ENCODE measurements at places on chromosomes 7 and 10.

DNA sequence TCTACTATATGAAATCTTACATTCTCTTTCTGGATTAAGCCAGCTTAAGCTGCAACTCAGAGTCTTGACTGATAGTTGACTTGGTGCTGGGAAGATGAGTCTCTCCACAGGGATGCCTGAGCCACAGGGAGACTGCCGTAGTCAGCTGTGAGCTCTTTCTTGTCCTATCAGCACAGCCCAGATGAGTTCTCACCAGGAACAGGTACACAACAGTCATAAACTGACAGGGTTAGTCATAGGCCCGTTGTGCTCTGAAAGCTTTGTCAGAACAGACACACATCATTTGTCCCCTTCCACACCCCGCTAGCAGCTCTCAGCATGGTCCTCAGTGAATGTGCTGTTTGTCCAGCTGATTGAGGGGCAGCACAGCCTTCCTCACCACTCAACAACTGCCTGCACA, 221.6 kb downstream of the RPS24 start:
- DNase-seq: no peak

GRCh38 chr10:6582298-6582697, 2.2 kb upstream of the PRKCQ start:
- DNase-seq: no peak

DNA sequence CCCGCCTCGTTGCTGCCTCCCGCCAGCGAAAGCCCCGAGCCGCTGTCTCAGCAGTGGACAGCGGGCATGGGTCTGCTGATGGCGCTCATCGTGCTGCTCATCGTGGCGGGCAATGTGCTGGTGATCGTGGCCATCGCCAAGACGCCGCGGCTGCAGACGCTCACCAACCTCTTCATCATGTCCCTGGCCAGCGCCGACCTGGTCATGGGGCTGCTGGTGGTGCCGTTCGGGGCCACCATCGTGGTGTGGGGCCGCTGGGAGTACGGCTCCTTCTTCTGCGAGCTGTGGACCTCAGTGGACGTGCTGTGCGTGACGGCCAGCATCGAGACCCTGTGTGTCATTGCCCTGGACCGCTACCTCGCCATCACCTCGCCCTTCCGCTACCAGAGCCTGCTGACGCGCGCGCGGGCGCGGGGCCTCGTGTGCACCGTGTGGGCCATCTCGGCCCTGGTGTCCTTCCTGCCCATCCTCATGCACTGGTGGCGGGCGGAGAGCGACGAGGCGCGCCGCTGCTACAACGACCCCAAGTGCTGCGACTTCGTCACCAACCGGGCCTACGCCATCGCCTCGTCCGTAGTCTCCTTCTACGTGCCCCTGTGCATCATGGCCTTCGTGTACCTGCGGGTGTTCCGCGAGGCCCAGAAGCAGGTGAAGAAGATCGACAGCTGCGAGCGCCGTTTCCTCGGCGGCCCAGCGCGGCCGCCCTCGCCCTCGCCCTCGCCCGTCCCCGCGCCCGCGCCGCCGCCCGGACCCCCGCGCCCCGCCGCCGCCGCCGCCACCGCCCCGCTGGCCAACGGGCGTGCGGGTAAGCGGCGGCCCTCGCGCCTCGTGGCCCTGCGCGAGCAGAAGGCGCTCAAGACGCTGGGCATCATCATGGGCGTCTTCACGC, 825 bp downstream of the ADRB1 start:
- peak; percentile 6 for DNase-seq

- DNase-seq: no peak
Observed at GRCh38 chr10:61812052-61812721, 89.3 kb upstream of the ARID5B start.

DNA sequence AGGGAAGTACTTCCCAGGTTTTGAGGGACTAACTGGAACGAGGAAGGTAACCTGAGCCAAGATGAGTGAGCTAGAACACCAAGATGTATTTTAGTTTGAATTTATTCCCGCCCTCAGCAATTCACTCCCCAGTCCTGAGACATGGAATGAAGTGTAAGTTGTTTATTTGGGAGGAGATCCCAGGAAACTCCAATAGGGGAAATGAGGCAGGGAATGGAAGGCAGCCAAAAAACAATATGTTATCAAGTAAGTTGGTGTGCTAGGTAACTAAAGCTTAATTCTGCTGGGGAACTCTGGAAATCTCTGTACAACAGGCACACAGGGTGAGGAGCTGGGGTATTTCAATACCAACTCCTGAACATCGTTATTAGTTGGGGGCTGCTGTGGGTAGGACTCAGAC, 189.7 kb upstream of the HDAC9 start:
- DNase-seq: no peak

GRCh38 chr10:22368402-22368801, 23.1 kb downstream of the SPAG6 start:
- no peak for DNase-seq

DNA sequence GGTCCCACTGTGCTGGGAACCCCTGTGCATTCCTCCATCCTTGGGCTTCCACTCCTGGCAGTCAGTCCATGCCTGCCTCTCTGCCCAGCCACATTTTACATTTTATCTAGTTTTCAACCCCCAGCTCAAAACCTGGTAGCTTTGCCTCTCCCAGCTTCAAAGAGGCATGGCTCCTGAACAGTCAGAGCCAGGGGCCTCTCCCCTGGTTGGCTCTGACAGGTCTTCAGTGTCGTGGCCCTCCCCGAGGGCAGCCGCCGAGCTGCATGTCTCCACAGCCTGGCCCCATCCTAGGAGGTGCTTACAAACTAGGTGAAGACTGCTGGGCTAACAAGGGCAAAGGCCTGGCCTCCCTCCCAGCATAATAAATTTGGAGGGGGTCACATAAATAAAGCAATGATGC, 14.8 kb downstream of the COBL start:
- DNase-seq: no peak

DNA sequence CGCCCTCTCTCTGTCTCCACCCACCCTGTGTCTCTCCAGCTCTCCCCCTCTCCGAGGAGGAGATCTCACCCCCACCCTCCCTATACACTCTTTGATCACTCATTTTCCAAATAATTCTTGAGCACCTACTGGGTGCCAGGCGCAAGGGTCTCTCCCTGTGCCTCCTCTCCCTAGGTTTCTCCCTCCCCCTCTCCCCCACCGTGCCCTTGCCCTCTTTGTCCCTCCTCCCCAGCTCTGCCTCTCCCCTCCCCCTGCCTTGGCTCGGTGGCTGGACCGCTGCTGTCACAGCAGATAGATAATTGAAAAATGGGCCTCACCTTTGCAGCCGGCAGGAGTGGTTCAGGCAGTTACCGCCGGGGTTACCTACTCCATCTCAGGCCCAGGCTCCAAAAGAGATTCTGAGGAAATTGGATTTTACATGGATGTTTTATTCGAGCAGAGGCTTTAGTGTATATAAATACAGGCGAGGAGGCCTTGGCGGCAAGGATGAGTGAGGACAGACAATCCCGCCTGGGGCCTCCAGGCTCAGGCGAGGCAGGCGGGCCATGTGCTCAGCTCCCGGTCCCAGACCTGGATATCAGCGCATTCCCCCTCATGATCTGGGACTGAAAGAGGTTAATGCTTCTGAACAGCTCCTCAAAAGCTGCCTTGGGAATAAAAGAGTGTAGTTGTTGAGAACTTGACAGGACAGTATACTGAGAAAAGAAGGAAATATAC, 60.8 kb upstream of the BTRC start:
- no peak for DNase-seq

DNA sequence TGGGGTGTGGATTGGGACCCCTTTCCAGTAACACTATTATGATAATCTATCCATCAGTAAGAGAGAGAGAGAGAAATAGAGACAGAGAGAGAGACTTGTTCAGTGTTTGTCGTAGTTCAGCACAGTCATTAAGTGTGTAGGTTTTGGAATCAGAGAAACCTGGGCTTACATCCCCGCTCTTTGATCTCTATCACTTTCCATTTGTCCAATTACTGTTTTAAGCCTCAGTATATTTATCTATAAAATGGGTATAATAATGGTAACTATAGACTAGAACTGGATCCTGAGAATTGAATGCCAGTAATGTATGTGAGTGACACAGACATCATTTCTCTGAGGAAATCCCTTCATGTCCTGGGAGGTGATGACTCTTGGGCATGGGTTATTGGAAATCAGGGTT, 460.5 kb downstream of the PLXNA4 start:
- no peak for DNase-seq

DNA sequence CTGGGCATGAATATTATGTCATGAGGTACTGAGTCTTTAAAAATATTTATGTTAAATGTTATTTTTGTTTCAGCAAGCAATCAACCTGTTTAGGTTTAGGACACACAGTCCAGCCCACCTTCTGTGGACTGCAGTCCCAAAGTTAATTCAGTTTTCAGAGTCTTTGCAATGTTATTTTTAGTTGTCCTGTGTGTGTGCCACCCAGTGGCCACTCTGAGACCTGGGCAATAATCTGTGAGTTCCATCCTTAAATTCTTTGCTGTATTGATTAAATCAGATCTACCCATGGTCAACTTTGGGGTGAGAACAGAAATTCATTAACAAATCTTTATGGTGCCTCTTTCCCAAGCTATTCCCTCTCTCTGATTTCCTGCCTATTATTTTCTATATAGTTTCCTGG, 415.1 kb downstream of the CCSER2 start:
- DNase-seq: no peak

DNA sequence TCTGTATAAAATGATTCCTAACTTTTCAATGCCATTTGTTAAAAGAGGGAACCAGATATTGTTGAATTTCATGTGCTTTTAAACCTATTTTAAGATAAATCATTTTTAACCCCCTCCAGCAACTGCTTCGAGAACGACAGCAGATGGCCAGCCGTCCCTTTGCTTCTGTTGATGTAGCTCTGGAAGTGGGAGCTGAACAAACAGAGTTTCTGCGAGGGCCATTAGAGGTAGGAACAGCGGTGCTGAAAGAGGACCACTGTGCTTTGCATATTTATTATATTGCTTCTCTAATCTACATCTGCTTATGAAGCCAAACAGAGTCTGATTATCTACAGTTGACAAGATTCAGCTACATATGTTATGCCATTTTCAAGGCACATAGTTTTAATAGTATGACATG, 545.9 kb downstream of the GFRA1 start:
- DNase-seq: no peak

DNA sequence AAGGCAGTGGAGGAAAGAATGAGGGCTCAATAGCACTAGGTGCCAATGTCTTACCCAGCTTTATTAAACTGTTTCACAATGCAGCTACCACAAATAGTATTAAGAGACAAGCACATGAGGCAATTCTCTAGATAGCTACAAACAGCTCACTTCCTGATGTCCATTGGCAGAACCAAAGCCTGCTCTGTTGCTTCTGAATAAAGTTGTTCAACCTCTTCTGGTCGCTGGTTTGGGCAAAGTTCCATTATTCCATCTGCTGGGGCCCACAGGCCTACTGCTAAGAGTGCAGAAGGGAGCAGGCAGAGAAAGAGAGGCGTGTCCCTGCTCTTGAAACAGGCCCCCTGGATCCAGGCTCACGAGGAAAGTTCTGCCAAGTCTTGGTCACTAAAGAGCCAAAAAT, 173.9 kb downstream of the ZNF438 start:
- DNase-seq: no peak

GRCh38 chr7:30302656-30303311, 18.4 kb downstream of the ZNRF2 start:
- DNase-seq: no peak

GRCh38 chr7:149500910-149501309, 3.3 kb upstream of the ZNF746 start:
- no peak for DNase-seq

- DNase-seq: no peak
Observed at GRCh38 chr7:23072048-23072447, 33.5 kb upstream of the KLHL7 start.

DNA sequence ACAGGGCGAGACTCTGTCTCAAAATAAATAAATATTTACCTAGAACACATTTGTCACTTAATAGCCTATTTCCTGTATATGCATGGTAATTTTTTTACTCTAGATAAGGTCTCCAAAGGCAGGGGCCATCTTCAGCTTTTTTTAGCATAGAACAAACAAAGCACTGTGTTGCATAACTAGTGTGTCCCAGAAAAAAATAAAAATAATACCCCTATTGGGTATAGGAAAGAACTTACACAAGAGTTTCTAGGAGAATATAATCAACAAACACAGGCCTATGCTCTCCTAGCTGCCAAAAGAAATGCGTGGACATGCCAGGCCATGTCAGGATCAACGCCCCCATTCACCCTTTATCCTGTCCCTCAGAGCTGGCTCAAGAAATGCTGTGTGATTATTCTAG, 103.6 kb downstream of the PARD3 start:
- DNase-seq: no peak

GRCh38 chr10:35327790-35328403, 8.4 kb upstream of the CCNY start:
- DNase-seq: no peak

DNA sequence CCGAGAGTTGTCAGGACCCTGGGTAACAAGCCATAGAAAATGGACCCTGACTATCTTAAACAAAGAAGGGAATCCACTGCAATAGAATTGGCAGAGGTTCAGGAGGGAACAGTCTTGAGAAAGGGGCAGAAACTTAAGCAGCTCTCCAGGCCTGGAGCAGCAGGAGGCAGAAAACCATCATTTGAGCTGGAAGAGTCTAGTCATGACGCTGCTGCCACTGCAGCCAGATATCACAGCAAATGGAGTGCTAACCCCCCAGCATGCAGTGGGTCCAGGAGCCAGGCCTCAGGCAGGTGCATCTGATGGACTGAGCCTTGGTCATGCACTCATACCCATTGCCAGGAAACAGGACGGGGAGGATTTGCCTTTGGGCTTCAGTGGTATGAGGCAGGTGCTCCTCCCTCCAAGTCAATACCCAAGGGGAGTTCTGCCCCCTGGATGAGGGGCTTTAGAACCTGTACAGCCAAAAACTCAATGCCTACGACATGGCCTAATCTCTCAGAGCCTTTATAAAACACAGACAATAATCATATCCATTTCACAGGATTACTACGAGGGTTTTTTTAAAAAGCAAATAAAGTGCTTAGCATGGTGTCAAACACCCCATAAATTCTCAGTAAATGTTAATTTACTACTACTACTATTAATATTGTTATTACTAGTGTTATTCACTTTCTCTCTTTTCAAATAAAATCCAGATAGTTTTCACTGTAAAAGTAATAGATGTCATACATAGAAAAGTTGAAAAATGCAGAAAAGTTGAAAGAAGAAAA, 30.7 kb downstream of the DUSP5 start:
- DNase-seq: no peak

DNA sequence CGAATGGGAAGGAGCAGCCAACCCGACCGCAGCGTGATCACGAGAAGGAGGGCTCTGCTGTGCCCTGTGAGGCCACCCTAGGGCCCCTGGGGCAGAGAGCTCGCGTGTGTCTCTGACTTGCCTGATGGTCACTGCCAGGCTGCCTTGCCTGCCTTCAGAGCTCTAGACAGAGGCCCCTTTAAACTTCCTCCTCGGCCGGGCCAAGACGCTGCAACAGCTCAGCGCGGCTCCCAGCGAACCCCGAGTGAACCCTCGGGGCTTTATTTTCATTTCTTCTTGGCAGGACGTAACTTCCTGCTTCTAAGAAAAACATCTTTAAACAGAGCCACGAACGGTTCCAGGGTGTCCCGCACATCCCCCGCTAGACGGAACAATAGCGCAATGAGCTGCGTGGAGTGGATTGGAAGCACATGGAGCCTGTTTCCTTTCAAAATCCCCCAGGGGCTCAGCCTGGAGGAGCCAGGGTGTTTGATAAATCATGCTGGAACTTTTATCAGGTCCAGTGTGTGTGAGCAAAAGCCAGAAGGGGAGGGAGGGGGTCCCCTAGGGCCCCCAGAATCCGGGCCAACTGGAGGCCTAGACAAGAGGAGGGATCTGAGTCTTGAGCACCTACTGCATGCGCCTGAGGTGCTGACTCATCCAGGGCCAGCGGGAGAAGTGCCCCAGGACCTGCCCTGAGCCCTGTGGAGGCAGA, 134.1 kb upstream of the GDF10 start:
- no peak for DNase-seq

- no peak for DNase-seq
Observed at GRCh38 chr10:34176351-34176750, 638.7 kb downstream of the PARD3 start.
